ENCODE measurements at places on chromosomes 3 and 15.

GRCh38 chr3:150483226-150483625 is 63.1 kb downstream of the SERP1 start:
- no peak overlapping the region for H3K27ac ChIP-seq
- no peak overlapping the region for H3K4me3 ChIP-seq
- H3K4me1 ChIP-seq, result no peaks in the 10 kb centered on the region

GRCh38 chr3:170640737-170641171 is 54.9 kb upstream of the SLC7A14 start:
- no peaks in the 10 kb centered on the region for H3K36me3 ChIP-seq
- H3K27me3 ChIP-seq, result no peaks in the 10 kb centered on the region
- H3K4me1 ChIP-seq, result peaks cover 3% of the 10 kb centered on the region
- no peak for DNase-seq
- H3K4me3 ChIP-seq, result no peak overlapping the region
- no peak overlapping the region for H3K27ac ChIP-seq

- DNase-seq, result no peak
- peak overlapping the region; percentile 67 for H3K27ac ChIP-seq
- no peaks in the 10 kb centered on the region for H3K36me3 ChIP-seq
- peaks cover 34% of the 10 kb centered on the region for H3K4me1 ChIP-seq
Observed at GRCh38 chr3:36908647-36909180, 36.1 kb downstream of the TRANK1 start.

- peak overlapping the region; percentile 95 for H3K4me3 ChIP-seq
- no peaks in the 10 kb centered on the region for H3K27me3 ChIP-seq
- peaks cover 4% of the 10 kb centered on the region for H3K36me3 ChIP-seq
- peak overlapping the region; percentile 96 for H3K27ac ChIP-seq
Observed at GRCh38 chr3:196868297-196868661, 559 bp downstream of the SENP5 start.

DNA sequence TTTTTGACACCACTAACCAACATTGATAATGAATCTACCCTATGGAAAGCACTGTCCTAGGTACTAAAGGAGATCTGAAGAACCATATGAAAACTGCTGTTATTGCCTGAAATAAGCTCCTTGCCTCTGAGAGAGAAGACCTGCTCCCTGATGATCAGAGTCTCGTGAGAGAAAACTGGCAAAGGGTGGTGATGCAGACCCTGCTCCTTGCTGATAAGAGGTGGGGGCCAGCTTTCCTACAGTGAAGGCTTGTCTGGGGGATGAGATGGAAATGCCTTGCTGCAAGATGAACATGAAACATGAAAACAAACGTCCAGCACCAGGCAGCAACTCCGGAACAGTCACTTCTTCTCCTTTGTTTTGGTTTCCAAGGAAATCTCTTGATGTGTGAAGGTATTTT is 31.9 kb downstream of the RASGRP1 start:
- H3K27me3 ChIP-seq, result no peaks in the 10 kb centered on the region
- DNase-seq, result no peak
- no peak overlapping the region for H3K4me3 ChIP-seq
- H3K36me3 ChIP-seq, result no peaks in the 10 kb centered on the region
- no peak overlapping the region for H3K27ac ChIP-seq
- H3K4me1 ChIP-seq, result peaks cover 18% of the 10 kb centered on the region

GRCh38 chr3:74801924-74802323 is 187.5 kb upstream of the CNTN3 start:
- no peak overlapping the region for H3K4me3 ChIP-seq
- no peak for DNase-seq
- H3K36me3 ChIP-seq, result no peaks in the 10 kb centered on the region
- no peak overlapping the region for H3K27ac ChIP-seq
- H3K4me1 ChIP-seq, result no peaks in the 10 kb centered on the region
- H3K27me3 ChIP-seq, result no peaks in the 10 kb centered on the region

GRCh38 chr3:185977679-185978040 is 39.8 kb upstream of the TRA2B start:
- H3K27ac ChIP-seq, result no peak overlapping the region
- no peak overlapping the region for H3K4me3 ChIP-seq
- no peaks in the 10 kb centered on the region for H3K27me3 ChIP-seq
- no peak for DNase-seq
- no peaks in the 10 kb centered on the region for H3K4me1 ChIP-seq

GRCh38 chr3:180070925-180071324 is 34.2 kb upstream of the PEX5L start:
- no peaks in the 10 kb centered on the region for H3K27me3 ChIP-seq
- H3K36me3 ChIP-seq, result no peaks in the 10 kb centered on the region
- no peak for DNase-seq
- no peak overlapping the region for H3K4me3 ChIP-seq

GRCh38 chr3:131731709-131732108 is 228.9 kb upstream of the MRPL3 start:
- H3K4me3 ChIP-seq, result no peak overlapping the region
- no peaks in the 10 kb centered on the region for H3K4me1 ChIP-seq
- no peaks in the 10 kb centered on the region for H3K27me3 ChIP-seq
- DNase-seq, result no peak

DNA sequence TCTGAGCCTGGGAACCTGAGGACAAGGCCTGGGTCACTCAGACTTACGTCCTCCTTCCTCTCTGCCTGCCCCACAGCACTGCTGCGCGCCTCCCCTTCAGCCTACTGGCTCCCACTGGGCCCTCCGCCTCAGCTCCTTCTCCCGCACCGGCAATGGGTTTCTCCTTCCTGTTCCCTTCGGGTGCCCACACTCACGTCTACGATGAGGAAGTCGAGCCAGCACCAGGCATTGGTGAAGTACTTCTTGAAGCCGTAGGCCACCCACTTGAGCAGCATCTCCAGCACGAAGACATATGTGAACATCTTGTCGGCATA is 70.0 kb downstream of the EXOG start:
- no peaks in the 10 kb centered on the region for H3K27me3 ChIP-seq
- DNase-seq, result peak; percentile 43
- H3K27ac ChIP-seq, result no peak overlapping the region

- no peaks in the 10 kb centered on the region for H3K36me3 ChIP-seq
- no peaks in the 10 kb centered on the region for H3K27me3 ChIP-seq
- no peak overlapping the region for H3K4me3 ChIP-seq
- no peaks in the 10 kb centered on the region for H3K4me1 ChIP-seq
- no peak for DNase-seq
Observed at GRCh38 chr3:184082465-184082864, 14.4 kb upstream of the HTR3E start.

DNA sequence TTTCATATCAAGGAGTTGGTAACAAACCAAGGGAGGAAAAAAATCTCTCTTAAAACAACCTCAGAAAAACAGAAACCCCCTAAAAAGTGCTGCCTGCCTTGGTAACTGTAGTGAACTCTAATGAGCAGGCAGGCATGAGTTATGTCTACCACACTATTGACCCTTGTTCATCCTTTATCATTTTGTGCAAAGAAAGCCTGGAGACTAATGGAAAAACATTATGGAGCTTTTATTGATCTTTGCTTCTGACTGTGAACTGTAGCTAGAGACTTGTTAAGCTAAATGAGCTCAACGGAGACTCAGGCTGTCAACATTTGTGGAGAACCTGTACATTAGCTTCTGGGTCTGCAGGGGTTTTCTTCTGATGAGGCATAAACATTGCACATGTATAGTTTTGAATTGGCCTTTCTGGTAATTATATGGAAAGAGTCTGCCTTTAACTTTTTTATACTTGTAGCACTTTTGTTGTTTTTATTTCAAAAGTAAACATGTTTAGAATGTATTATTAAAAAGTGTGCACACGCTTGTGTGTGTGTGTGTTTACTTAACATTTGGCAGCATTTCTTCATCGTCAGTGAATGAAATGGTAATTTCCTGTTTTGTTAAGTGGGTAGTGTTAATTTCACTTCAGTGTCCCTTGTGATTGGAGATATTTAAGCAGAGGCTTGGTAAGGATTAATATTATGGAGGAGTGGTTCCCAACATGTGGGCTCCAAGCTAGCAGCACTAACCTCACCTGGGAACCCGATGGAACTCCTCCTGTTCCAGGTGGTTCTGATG is 15.9 kb upstream of the SPTSSB start:
- H3K4me3 ChIP-seq, result no peak overlapping the region
- no peaks in the 10 kb centered on the region for H3K4me1 ChIP-seq
- no peak overlapping the region for H3K27ac ChIP-seq
- no peaks in the 10 kb centered on the region for H3K27me3 ChIP-seq
- H3K36me3 ChIP-seq, result no peaks in the 10 kb centered on the region

DNA sequence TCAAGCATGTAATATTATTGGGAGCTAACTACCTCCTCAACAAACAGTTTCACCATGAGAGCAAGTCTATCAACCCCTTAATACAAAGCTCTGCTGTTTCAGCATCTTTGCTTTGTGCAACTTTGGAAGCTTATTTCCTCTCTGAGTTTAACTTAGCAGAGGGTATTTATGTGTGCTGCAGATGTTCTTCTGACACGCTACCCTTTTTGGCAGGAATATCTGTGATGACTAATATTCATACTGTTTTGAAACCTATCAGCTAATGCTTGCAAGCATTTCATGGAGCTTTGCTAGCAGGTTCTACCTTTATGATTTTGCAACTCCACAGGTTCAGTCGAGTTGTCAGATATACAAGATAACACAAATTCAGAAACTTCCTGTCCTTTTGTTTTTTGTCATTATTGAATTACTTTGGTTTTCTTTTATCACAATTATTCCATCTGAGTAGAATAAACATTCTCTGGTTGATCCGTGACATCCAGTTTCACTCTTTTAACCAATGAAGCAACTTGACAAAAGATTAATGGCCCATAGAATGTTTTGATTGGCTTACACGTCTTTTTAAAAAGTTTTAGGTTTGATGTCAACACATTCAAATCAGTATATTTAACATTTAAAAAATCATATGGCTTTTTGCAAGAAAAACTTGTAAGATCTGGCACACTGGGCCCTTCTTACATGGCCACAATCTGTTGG is 1.7 kb upstream of the SLC9A9 start:
- H3K4me3 ChIP-seq, result no peak overlapping the region
- H3K27ac ChIP-seq, result peak overlapping the region; percentile 65
- no peaks in the 10 kb centered on the region for H3K36me3 ChIP-seq
- no peaks in the 10 kb centered on the region for H3K27me3 ChIP-seq

- no peak for DNase-seq
- H3K27ac ChIP-seq, result no peak overlapping the region
- H3K27me3 ChIP-seq, result peaks cover 3% of the 10 kb centered on the region
- no peak overlapping the region for H3K4me3 ChIP-seq
Observed at GRCh38 chr3:13167064-13167743, 94.0 kb upstream of the IQSEC1 start.

GRCh38 chr3:152183473-152183872 is 85.3 kb upstream of the MBNL1 start:
- no peaks in the 10 kb centered on the region for H3K4me1 ChIP-seq
- H3K27me3 ChIP-seq, result no peaks in the 10 kb centered on the region
- no peak for DNase-seq
- no peaks in the 10 kb centered on the region for H3K36me3 ChIP-seq
- H3K4me3 ChIP-seq, result no peak overlapping the region

GRCh38 chr3:23932571-23932970 is 12.5 kb upstream of the NR1D2 start:
- no peak overlapping the region for H3K4me3 ChIP-seq
- no peaks in the 10 kb centered on the region for H3K36me3 ChIP-seq
- no peaks in the 10 kb centered on the region for H3K27me3 ChIP-seq
- peaks cover 4% of the 10 kb centered on the region for H3K4me1 ChIP-seq

GRCh38 chr3:56980798-56981390 is 79.6 kb upstream of the SPATA12 start:
- no peak overlapping the region for H3K27ac ChIP-seq
- H3K27me3 ChIP-seq, result no peaks in the 10 kb centered on the region
- DNase-seq, result no peak
- H3K4me1 ChIP-seq, result peaks cover 15% of the 10 kb centered on the region
- H3K36me3 ChIP-seq, result no peaks in the 10 kb centered on the region

DNA sequence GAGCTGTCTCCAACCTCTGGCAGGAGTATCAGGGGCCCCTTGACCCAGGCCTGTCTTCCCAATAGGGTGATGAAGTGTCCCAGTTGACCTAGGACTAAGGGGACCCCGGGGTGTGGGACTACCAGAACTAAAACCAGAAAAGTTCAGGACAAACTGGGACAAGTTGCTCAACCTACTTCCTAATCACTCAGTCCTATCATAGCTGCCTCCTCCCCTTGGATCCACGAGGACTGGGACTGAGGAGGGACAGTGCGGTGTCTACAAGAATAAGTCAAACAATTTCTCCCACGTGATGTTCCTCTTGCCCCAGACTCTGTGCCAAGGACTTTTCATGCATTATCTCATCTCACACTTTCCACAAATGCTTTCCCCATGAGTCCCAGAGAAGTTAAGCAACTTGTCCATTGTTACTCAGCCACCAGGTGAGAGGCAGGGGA is 49.4 kb upstream of the SLCO2A1 start:
- H3K4me1 ChIP-seq, result peaks cover 4% of the 10 kb centered on the region
- no peaks in the 10 kb centered on the region for H3K27me3 ChIP-seq
- no peak overlapping the region for H3K4me3 ChIP-seq
- no peaks in the 10 kb centered on the region for H3K36me3 ChIP-seq
- peak overlapping the region; percentile 89 for H3K27ac ChIP-seq
- DNase-seq, result no peak

DNA sequence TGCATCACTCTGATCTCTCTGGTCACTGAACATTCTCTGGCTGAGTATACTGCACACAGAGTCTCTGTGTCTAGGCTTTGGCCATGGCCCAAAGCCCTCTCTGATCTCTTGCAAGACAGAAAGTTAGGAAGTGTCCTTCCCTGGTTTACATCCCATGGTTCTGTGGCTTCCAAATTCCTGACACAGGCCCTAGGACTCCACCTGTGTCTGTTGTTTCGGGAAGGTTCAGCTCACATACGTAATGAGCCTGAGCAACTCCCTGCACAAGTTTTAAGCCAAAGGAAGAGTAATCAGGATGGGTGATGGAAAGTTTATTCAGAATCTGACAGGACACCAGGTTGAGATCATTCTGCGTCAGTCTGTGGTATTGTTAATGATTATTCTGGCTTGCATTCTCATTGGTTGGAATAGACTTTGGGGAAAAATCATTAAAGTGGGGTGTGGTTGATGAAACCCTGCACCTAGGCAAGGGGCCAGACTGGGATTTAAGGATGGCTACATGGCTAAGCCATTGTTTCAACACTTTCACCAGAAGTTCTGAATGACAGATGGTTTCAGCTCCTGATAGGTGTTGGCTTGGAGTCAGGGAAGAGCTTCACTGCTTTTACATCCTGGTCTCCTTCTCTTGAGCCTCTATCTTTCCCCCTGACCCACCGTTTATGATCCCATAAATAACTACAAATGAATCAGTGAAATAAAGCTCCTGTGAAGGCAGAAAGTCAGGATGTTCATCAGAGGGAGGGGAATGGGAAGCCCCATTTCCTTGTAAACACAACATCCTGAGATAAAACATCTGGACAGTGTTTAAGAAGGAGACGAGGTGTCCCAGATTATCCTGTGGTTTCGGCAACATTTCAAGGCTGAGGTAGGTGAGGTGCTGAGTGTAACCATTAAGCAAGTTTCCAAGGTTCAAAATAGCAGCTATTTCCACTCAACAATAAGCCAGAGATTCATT is 14.1 kb downstream of the LCMT2 start:
- H3K27ac ChIP-seq, result no peak overlapping the region
- H3K36me3 ChIP-seq, result no peaks in the 10 kb centered on the region
- H3K27me3 ChIP-seq, result peaks cover 7% of the 10 kb centered on the region
- no peaks in the 10 kb centered on the region for H3K4me1 ChIP-seq
- H3K4me3 ChIP-seq, result no peak overlapping the region
- no peak for DNase-seq

- no peak overlapping the region for H3K27ac ChIP-seq
- no peak for DNase-seq
- H3K4me3 ChIP-seq, result no peak overlapping the region
- H3K36me3 ChIP-seq, result no peaks in the 10 kb centered on the region
- no peaks in the 10 kb centered on the region for H3K4me1 ChIP-seq
Observed at GRCh38 chr15:45123397-45123796, 6.3 kb downstream of the DUOXA1 start.
